BE2C (cell line): ENCODE measurements at places on chromosomes 7 and 10.

DNA sequence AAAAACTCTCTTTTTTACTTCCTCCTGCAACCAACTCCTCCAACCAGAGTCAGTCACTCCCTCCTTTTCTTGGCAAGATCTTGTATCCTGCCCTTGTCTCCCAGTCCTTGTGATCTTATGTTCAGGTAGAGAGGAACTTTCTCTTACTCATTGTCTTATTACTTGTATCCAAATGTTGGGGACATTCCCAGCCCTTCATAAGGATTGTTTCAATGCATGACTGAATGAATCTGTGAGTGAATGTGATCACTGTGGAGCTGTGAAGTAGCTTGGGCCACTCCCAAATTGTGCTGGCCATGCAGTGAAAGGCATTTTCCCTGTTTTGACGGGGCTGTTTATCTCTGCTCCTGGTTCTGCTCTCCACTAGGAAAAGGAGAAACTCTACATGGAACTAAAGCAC lies 93.7 kb downstream of the CFAP58 start:
- no peak for DNase-seq

GRCh38 chr10:62912086-62912485 lies 95.9 kb upstream of the EGR2 start:
- no peak for DNase-seq

GRCh38 chr7:84231157-84231556 lies 36.6 kb upstream of the SEMA3A start:
- DNase-seq, result no peak

DNA sequence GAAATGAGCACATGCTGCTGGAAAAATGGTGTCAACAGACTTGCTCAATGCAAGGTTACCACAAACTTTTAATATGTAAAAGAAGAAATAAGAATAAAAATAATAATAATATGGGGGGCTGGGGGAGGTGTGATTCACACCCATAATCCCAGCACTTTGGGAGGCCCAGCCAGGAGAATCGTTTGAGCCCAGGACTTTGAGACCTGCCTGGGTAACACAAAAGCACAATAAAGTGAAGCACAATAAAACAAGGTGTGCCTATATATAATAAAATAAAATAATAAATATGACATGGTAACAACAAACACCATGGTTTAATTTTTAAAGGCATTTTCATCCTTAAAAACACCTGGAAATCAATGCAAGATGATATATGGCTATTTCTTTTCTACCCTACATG lies 25.1 kb downstream of the EIF3A start:
- no peak for DNase-seq

DNA sequence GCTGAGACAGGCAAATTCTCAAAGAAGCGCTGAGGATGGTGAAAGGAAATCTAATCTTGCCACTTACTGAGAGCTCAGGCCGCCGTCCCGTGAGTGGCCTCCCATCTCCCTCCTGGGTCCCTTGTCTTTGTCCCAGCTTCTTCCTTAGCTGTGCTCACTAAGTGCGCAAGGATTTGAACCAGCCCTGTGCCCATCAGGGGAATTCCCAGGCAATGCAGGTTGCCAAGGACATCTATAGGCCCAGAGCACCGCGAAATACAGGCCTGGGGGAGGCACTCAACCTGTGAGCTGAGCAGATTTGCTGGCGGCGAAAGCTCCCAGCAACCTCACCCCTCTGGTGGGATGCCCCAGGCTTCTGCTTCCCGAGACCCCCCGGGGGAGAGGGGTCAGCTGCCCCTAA lies 64.8 kb downstream of the OAT start:
- no peak for DNase-seq

DNA sequence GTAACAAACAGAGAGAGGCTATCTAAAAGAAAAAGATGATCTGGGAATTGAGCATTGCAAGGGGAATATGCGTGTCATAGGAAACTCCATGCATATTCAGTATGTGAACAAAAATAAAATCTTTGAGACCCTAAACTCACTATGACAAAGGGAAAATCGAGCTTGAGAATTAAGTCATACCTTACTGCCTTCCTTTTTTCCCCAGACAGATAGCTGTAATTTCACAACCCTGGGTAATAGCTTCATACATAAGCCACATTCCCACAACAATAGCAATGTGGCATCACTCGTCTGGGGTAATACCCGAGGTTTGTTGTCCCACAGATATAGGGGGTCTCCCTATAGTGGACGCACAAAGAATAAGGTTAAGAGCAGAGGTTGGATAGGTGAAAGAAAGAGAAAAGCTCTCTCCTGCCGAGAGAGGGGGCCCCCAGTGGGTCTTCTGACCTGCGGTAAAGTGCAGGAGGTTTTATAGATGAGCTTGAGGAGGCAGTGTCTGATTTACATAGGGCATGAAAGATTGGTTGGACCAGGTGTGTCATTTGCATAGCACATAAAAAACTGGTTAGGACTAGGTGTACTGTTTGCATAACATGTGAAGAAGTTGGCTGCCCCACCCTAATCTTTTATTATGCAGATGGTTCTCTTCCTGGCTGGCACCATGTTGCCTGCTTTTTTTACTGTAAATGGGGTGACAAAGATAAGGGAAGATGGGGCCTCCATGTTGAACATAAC lies 11.6 kb downstream of the CYP3A43 start:
- DNase-seq, result no peak

- no peak for DNase-seq
Measured at GRCh38 chr10:35492386-35493195, 112.5 kb upstream of the GJD4 start.

- DNase-seq, result no peak
Measured at GRCh38 chr7:108517951-108518350, 8.0 kb downstream of the PNPLA8 start.

DNA sequence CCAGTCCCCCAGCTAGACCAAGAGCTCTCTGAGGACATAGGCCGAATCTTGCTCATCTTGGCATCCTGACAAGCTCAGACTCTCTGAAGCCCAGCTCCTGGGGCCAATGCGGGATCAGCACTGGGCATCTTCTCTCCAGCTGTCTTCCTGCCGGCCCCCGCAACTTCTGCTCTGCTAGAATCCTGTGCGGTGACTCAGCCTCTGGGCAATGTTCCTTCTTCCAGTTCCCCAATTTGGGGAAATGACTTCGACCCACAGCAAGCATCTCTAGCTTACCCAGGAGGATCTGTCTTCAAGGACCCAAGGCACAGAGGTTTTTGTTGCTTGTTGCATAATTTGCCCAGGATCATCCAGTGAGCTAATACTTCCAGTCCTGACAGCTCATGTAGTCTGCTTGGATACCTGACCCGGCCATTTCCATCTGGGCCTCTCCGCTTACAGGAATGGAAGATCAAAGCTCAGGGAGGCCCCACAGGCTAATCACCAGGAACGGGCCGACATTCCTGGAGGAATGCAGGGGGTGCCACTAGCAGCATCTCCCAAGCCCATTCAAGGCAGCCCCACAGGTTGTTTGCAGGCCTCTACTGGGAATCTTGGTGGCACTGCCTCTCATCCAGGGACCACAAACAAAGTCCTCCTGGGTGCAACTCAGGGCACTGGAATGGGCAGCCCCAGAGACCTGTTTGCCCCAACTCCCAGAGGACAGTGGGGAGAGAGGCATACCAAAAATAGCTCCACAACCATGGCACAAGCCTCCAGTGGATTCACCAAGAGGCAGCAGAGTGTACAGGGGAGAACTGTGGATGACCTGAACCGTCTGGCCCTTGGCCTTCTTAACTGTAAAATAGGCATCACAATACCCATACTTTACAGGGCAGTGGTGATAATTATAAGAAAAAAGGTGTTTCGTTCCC lies 151.9 kb downstream of the NEURL1 start:
- no peak for DNase-seq
